CD8-positive, alpha-beta memory T cell (primary cell): ENCODE measurements at places on chromosomes 6 and 20.

- no peak for DNase-seq
Measured at GRCh38 chr20:53527196-53527595, 66.4 kb downstream of the ZNF217 start.

- no peak for DNase-seq
Measured at GRCh38 chr6:7200598-7201443, 93.1 kb downstream of the RREB1 start.

DNA sequence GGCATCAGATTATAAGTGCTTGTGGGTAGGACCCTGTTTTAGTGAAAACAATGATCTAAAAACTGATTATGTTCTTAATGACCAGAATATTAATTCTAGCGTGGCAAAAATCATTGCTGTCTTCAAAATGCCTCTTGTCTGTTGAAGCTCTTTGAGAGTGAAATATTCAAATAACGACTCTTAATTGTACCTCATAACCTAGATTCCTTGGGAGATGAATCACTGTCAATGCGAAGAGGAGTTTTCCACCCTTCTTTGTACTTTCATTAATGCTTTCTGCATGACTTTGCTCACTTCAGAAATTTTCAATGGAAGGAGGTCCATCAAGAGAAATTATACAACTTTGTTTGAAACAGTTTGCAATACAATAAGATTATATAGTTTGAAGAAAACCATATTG is 71.5 kb downstream of the CRYBG1 start:
- DNase-seq: no peak

GRCh38 chr6:87543696-87544473 is 45.9 kb downstream of the RARS2 start:
- DNase-seq: no peak

DNA sequence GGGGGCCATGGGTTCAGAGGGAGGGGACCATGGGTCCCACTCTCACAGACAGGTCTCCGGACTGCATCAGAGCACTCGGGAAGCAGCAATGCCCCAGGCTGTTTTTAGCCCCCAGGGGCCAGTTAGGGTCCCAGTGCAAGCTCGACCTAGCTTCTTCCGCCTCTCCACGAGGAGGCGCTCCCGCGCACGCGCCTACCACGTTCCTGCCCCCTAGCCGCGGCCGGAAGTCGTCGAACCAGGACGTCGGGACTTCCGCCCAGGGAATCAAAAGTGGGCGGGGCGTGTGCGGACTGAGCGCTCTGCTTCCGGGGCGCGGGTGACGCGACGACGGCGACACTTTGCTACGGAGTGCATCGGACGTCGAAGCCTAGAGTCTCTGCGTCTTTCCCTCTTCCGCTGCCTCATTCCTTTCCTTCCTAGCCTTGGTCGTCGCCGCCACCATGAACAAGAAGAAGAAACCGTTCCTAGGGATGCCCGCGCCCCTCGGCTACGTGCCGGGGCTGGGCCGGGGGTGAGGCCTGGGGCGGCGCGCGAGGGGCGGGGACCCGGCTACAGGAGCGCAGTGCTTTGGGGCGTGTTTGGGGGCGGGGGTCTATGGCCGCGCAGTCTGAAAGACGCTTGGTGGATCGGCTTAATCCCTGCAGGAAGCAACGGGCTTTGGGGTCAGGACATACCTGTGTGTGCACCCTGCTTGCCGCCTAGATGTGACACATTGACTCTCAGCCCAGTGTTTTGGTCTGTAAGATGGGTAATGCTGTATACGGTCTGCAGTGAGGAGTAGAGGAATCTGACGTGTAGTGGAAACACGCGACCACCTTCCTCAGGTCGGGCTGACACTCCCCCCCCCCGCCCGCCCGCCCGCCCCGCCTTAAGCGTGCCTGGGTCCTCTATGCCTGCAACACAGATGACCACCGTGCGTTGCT is at the start of gene PRPF6:
Gene PRPF6, plus strand, starts transcription at position 327 of the 923 bp plus-strand sequence. Its CDS starts 114 bp downstream, at position 441.
- peak; percentile 93 for DNase-seq

GRCh38 chr6:2468601-2468955 is 223.2 kb upstream of the GMDS start:
- no peak for DNase-seq

- no peak for DNase-seq
Measured at GRCh38 chr20:58054780-58055373, 173.6 kb downstream of the ANKRD60 start.

- DNase-seq: no peak
Measured at GRCh38 chr6:120614723-120615122, 719.6 kb downstream of the TBC1D32 start.

GRCh38 chr6:81668615-81669047 is 83.8 kb downstream of the TENT5A start:
- no peak for DNase-seq

DNA sequence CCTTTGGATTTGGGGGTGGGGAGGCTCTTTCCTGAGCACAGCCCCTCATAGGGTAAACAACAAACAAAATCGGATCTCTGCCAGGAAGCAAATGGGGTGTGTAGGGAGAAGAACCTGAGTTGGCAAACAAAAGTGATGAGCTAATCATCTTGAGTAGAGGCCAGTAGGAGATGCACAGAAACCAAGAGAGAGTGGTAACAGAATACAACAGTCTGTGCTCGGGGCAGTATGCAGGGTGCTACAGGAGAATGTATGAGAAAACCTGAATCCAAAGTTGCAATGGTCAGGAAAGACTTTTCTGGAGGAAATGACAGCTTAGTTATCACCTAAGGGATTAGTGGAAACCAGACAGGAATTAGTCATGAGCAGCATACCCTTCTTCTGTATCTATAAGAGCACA is 177.8 kb downstream of the CDKAL1 start:
- DNase-seq: no peak

DNA sequence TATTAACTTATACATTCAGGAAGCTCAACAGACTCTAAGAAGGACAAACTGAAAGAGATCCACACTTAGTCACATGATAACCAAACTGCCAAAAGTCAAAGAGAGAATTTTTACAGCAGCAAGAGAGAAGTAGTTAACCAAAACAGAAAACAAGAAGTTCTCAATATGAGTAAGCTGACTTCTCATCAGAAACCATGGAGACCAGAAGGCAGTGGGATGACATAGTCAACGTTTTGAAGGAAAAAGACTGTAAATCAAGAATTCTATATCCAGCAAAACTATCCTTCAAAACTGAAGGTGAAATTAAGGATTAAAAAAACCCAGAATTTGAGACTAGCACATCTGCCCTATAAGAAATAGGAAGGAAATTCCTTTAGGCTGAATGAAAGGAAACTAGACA is 60.4 kb downstream of the COL19A1 start:
- DNase-seq: no peak

- DNase-seq: no peak
Measured at GRCh38 chr6:35754452-35755277, 17.8 kb downstream of the ARMC12 start.

DNA sequence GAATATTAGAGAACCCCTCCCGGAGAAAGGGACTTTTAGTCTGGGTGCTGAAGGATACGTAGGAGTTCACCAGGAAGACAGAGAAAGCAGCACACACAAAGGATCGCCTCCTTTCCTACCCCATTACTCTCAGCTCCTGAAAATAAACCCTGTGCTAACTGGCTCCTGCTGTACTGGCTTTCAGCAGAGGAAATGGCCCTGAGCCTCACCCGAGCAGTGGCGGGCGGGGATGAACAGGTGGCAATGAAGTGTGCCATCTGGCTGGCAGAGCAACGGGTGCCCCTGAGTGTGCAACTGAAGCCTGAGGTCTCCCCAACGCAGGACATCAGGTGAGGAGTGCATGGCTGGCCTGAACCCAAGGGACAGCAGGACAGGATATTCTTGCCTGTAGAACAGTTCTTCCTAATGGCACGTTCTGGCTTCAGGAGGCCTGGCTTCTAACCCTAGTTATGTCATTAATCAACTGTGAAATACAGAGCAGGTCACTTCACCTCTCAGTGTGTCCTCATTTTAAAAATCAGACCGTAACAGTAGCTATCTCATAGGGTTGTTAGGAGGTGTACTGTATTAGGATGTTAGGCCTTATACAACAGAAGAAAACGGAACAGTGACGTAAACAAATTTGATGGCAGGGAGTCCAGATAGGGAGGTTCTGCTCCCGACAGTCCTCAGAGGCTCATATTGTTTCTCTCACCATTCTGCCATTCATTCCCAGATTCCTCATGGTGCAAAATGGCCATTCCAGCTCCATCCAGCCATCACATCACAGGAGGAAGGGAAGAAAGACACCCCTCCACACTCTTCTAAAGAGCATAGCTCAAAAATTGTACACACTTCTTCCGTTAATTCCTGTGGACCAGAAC is 1.8 kb downstream of the RBCK1 start:
- no peak for DNase-seq

- no peak for DNase-seq
Measured at GRCh38 chr6:141229296-141229695, 903.4 kb upstream of the GJE1 start.

GRCh38 chr6:16948396-16948795 is 153.5 kb upstream of the STMND1 start:
- no peak for DNase-seq

DNA sequence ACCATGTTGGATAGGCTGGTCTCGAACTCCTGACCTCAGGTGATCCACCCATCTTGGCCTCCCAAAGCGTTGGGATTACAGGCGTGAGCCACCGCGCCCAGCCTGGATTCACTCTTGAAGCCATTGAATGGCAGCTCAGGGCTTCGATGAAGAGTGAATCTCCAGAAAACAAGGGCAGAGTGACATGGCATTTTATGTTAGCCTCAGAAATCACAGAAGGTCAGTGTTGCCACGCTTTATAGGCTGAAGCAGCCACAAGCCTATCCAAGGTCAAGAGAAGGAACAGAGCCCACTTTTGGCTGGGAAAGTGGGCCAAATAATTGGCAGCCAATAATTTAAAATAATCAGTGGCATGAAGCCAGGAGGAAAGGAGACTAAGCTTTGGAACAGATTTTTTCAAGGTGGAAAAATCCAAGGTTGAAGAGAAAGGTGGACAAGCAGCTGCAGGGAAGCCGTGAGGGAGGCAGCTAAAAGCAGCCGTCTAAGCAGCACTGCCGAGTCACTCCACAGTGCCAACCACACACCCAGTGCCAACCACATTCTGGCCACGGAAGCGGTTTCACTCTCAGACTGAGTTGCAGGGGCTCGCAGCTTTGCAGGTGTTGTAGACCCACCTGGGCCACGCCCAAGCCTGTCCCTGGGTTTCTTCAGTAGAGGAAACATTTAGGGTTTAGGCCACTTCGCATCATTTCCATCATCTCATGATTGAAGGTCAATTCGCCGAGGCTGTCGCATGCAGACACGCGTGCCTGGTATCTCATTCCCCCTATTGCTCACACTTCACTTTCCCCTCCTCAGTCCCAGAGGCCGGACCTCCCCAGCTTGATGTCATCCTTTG is 17.4 kb upstream of the AVP start:
- peak; percentile 25 for DNase-seq

DNA sequence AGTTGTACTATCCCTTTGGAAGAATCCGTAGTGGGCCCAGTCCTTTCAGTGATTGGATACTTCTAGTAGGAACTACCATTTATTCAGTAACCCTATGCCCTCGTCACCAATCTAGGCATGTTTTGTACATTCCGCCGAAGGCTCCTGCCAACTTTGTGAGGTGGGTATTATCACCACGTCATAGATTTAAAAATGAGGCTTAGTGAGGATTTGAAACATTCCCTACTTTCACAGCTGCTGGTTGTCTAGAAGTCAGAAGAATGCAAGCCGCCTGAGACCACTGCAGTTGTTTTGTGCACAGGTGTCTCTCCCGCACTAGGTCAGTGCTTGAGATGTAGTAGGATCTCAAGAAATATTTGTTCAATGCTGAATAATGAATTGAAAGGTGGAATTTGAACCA is 32.6 kb downstream of the ENPP1 start:
- no peak for DNase-seq

DNA sequence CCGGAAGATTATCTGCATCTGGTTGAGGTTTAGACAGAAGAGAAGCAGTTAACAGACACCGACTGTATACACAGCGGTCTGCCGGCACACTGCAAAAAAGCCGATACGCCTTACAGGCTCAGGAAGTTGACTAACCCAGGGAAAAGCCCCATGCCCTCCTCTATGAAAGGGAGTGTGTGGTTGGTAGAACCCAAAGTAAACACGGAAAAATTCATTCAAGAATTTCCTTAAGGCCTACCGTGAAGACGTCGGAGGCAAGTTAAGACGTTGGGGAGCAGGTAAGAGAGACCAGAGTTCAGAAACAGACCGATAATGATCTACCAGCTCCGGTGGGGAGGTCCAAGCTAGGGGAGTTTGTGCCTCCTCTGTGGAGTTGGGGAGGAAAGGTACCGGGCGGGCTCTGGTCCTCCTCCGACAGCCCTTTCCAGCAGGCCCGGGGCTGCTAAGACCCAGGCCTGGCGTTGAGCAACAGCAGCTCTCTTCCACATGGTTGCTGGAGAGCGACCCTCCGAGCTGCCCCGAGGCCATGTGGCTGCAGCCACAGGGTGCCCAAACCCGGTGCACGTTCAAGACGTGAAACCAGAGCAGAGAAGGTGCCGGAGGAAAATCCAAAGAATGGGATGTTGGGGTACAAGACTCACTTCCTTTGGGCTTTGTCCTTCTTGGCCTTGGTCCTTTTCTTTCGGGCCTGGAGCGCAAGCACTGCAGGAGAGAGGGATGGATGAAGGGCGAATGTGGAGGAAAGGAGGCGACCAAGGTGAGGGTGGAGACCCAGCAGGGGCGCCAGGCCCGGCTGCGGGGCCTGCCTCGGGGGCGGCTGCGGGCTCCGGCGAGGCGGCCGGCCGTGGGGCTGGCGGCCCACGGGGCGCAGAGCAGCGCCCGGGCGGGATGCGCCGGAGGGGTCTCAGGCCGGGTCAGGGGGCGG is 809 bp downstream of the SRPK1 start:
- DNase-seq: peak; percentile 37

GRCh38 chr20:6533761-6534479 is 233.6 kb upstream of the BMP2 start:
- no peak for DNase-seq

- peak; percentile 66 for DNase-seq
Measured at GRCh38 chr6:170291271-170292110, 613 bp upstream of the DLL1 start.

GRCh38 chr6:168132531-168133167 is 53.6 kb upstream of the FRMD1 start:
- DNase-seq: no peak

GRCh38 chr6:141415896-141416295 is 716.8 kb upstream of the GJE1 start:
- DNase-seq: no peak

- no peak for DNase-seq
Measured at GRCh38 chr6:92688342-92688741, 731.0 kb downstream of the EPHA7 start.

- no peak for DNase-seq
Measured at GRCh38 chr6:118881440-118882313, 12.3 kb upstream of the ASF1A start.

- DNase-seq: no peak
Measured at GRCh38 chr6:47922391-47922790, 140.6 kb downstream of the OPN5 start.

DNA sequence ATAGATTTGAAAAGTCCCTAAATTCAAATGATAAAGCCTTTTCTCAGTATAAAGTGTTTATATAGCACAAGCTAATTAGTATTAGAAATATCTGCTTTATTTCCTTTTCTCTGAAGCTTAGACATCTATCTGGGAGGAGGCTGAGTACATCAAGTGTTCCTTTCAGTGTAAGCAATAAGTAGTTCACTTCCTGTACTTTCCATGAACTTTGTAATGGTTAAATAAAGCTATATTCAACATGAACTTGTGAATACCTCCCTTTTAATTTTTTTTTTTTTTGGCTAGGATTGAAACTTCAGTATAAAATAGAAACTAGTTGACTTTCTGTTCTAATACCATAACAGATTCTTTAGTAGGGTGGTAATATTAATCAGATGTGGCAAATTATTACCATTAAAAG is 190.9 kb downstream of the CENPW start:
- DNase-seq: no peak

- no peak for DNase-seq
Measured at GRCh38 chr6:83867527-83868161, 8.2 kb downstream of the CYB5R4 start.
